ENCODE measurements at places on chromosomes 1 and 21.
A peak's percentile ranks its signal among the peaks of the same experiment; 100 is the strongest.

GRCh38 chr1:19493547-19493946 is 8.2 kb upstream of the CAPZB start:
- no peak for DNase-seq

DNA sequence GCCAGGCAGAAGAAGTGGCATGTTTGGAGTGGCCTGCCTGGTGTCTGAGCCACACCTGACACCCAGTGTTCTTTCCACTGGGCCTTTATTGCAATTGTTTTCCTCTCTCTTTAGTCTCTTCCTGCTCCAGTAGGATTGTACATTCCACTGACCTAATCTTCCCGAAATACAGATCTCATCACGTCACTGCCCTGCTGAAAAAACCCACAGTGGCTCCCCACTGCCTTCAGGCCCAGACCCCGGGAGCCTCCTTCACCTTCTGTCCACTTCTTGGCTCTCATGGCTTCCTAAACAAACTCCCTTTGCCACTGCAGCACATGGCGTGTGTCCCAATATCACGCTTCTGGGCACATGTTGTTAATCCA is 25.3 kb upstream of the ATP5PO start:
- no peak for DNase-seq

DNA sequence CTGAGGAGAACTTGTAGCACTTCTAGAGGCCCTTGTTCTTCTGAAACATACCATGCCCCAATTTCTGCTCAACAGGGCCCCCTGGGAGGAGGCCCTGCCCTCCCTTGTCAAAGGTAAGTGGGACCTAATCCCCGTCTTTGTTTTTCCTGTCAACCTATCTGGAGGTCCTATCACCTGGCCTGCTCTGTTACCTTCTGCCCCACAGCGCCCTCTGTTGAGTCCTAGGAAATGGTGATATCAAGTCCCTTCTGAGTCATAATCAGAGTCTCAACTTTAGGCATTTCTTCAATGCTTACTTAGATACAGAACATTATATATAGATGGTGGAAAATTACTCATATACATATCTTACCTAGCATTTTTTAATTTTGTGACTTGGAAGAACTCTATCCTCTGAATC is 28.2 kb upstream of the FCRL4 start:
- peak; percentile 3 for DNase-seq

DNA sequence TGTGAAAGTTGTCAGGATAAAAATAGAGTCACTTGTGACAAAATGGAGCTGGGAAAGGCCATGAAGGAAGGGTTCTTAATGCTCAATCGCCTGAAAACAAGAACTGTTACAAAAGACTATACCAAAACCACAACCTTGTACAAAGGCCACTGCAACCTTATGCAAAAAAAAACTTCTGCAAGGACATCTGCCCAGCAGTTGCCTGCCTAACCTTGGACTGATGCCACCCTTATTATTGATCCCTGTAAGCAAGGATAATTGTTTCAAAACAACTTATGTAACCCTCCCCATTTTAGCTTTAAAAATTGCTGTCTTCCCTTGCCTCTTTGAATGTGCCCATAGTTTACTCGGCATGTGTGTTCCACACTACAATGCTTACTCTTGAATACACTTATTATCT is 5.7 kb downstream of the ALG14 start:
- DNase-seq = no peak

All from NCI-H1436 (cell line).